H9 (cell line): ENCODE measurements at places on chromosomes 12 and 14.

- H3K27ac ChIP-seq: no peak overlapping the region
- no peak for DNase-seq
- H3K4me3 ChIP-seq: no peak overlapping the region
- no peaks in the 10 kb centered on the region for H3K4me1 ChIP-seq
- no peaks in the 10 kb centered on the region for H3K36me3 ChIP-seq
Measured at GRCh38 chr12:124125203-124125871, 152.3 kb downstream of the ZNF664 start.

DNA sequence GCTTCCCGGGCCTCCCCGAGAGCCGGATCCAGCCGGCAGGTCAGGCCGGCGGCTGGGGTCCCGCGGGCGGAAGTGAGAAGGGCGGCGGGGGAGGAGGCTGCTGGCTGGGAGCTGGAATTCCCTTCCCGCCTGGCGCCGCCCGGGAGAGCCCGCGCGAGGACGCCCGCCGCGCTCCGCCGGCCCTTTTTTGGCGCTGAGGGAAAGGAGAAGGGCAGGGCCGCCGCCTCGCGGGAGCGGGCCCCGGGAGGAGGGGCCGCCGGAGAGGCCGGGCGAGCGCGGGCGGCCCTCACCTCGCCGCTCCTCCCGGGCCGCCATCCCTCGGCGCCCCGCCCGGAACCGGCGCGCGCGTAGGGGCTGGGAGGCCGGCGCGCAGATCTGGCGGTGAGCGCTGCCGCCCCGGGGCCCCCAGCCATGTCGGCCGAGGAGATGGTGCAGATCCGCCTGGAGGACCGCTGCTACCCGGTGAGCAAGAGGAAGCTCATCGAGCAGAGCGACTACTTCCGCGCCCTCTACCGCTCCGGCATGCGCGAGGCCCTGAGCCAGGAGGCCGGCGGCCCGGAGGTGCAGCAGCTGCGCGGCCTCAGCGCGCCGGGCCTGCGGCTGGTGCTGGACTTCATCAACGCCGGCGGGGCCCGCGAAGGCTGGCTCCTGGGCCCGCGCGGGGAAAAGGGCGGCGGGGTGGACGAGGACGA is at the start of the genes KLHL42 and MANSC4:
KLHL42 (plus strand) TSS at position 314 of the 692 bp plus-strand sequence; CDS start at position 412, 98 bp downstream.
MANSC4 (minus strand) TSS at position 317 of the 692 bp plus-strand sequence. CDS start 8,960 bp downstream, outside the sequence.
- H3K36me3 ChIP-seq: peaks cover 11% of the 10 kb centered on the region
- peak; percentile 72 for DNase-seq
- no peaks in the 10 kb centered on the region for H3K27me3 ChIP-seq
- peaks cover 3% of the 10 kb centered on the region; the same call in 1 of the 2 replicates for H3K4me1 ChIP-seq

GRCh38 chr12:32332446-32332845 is 66.9 kb upstream of the FGD4 start:
- H3K27ac ChIP-seq: no peak overlapping the region
- H3K27me3 ChIP-seq: no peaks in the 10 kb centered on the region
- H3K4me3 ChIP-seq: no peak overlapping the region
- no peaks in the 10 kb centered on the region for H3K4me1 ChIP-seq

DNA sequence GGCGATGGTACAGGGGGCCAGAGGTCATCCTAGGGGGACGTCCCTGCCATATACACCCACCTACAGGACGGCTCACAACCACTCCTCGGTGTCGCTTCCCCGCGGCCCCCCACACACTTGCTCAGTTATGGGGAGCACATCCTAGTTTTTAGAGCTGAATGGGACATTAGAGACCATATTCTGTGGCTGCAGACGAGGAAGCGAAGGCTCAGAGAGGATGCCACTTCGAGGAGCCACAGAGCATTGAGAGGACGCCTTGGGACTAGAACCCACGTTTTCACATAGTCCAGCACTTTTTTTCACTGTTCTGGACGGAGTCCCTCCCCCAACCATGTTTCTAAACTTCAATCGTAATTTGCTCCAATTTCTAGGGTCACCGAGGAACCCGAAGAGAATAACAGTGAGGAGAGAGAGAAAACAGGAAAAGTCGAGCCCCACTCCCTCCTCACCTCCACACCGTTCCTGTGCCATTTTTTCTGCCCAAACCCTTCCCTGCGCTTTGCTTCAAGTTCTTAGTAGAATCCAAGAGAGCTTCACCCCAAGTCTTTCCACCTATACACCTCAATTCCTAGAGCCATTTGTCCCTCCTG is 641 bp upstream of the ASCL1 start:
- no peak overlapping the region for H3K27ac ChIP-seq
- DNase-seq: no peak
- H3K27me3 ChIP-seq: peaks cover 88% of the 10 kb centered on the region
- H3K4me1 ChIP-seq: no peaks in the 10 kb centered on the region

DNA sequence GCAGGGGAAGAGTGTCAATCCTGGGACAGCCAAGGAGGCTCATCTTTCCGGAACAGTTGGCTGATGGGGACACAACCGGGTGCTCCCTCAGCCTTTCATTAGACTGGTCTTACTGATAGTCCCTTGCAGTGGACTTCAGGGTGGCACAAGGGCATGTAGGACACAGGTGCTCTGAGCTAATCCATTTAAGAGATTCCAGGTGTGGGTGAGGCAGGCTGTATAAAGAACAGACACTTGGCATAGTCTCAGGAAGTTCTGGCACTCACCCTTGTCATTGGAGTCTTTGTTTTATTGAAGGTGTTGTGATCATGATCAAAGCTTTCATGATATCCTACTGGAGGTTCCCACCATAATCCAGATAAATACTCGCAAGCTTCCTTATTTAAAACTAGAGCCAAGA is 341.6 kb downstream of the EMP1 start:
- DNase-seq: no peak
- no peak overlapping the region for H3K4me3 ChIP-seq
- no peaks in the 10 kb centered on the region; the same call in 1 of the 2 replicates for H3K4me1 ChIP-seq

DNA sequence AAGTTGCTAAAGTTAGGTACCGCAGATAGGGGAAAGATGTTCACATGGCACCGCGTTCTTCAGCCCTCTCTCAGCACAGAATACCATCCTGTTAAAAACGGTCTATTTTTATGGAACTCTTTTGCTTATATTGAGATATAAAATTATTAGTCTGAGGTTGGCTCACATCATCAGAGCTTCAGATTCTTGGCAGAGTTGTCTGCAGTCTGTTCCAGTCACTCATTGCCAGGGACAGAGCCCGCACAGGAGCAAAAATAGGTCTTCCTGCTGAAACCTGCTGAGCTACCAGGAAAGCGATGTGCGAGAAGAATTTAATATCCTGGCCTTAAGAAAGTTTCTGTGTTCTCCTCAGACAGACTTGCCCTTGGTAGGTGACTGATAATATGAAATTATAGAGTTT is 249.8 kb downstream of the VRK1 start:
- no peaks in the 10 kb centered on the region for H3K36me3 ChIP-seq
- no peak overlapping the region for H3K27ac ChIP-seq
- H3K4me1 ChIP-seq: no peaks in the 10 kb centered on the region
- DNase-seq: no peak
